Stimulated activated CD4-positive, alpha-beta T cell treated with anti-CD3 and anti-CD28 coated beads, Interleukin-1b, Interleukin-23, amount 100 ng/mL, for 1 hour (primary cell): ENCODE measurements at places on chromosomes 13 and 19.
A peak's percentile ranks its signal among the peaks of the same experiment; 100 is the strongest.

DNA sequence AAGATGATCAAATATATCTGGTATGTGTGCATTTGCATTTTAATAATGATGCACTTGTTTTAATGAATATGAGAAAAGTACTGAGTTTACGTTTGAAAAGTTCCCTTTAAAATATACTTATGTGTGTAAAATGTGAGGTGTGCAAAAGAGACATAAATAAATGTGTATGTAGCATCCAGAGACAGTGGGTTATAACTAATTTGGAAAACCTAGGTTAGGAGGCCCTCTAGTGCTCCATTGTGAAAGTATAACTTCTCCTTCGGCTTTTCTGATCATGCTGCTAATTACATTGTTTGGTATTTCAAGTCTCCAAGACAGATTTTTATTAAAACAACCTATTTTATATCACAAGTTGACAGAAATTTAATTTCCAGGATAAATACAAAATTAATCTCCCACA lies 30.1 kb downstream of the SCEL start:
- DNase-seq: no peak

- no peak for DNase-seq
Observed at GRCh38 chr13:43026262-43026661, 2.9 kb downstream of the DNAJC15 start.

DNA sequence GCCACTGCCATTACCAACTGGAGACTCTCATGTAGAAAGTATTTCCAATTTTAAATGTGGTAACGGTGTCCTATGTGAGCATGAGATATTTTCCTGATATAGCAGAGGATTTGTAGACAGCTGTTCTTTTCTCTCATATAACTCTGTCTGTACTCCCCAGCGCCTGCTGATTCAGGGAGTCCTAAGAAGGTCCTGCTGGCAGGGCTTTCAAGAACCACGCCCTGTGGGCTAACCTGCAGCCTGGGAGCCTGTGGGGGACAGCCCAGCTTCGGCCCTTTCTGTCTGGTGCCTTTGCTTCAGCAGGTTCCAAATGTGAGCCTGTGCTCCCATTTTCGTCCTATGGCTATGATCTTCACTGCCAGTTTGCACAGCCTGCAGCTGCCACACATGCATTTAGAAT lies 316.8 kb downstream of the ATP8A2 start:
- no peak for DNase-seq

- no peak for DNase-seq
Observed at GRCh38 chr19:51116736-51117286, 7.9 kb upstream of the SIGLEC9 start.

GRCh38 chr19:15421136-15421695 lies 2.4 kb upstream of the AKAP8L start:
- DNase-seq: no peak

- no peak for DNase-seq
Observed at GRCh38 chr19:35703343-35703742, 1.0 kb upstream of the ZBTB32 start.

- no peak for DNase-seq
Observed at GRCh38 chr13:81563091-81563490, 1222.2 kb upstream of the SPRY2 start.

DNA sequence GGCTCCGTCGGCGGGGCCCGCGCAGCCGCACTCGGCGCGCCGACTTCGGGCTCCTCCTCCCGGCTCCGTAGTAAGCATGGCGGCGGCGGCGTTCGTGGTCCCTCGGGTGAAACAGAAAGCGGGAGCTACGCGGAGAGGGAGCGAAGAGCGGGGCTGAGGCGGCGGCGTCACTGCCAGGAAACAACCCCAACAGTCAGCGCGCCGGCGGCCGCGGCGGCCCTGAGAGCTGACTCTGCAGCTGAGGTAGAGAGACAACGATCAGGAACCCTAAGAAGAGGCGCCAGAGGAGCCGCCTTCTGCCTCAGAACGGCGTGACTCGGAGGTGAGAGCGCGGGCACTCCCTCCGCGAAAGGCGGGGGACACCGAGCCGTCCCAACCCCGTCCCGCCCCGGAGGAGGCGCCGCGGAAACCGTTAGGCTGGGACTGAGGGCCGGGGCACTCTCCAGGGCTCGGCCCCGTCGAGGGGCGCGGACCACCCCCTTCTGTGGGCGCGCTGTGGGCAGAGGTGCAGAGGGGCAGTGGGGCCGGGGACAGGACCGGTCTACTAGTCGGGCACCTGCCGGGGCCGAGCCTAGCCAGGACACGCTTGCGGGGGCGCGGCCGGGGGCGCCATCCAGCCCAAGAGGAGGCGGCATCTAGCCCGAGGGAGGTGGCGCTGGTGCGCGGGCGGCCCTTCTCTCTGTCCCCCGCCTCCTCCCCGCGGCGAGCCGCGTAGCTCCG lies at the start of gene FNDC3A:
Gene FNDC3A (plus strand): TSS at position 57 of the 720 bp plus-strand sequence. CDS start 30,279 bp downstream, outside the sequence.
- peak; percentile 60 for DNase-seq

DNA sequence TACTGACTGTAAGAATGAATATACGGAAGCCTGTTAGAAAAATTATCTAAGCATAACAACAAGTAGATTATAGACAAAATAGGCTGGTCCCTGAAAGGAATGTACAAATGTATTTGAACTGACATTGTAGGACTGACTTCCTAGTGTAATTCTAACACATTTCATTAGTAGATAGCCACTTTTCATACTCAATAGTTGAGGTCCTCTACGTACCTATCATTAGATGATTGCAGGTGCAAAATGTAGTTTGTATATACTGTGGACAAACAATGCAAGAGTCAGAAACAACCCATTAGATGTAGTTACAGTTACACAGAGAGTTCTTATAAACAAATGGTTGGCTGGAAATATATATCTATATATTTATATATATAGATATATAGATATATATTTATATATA lies 402.3 kb upstream of the SLITRK6 start:
- no peak for DNase-seq

- DNase-seq: no peak
Observed at GRCh38 chr19:43674596-43674995, 4.6 kb upstream of the PLAUR start.

- DNase-seq: no peak
Observed at GRCh38 chr13:95247171-95247570, 54.1 kb downstream of the ABCC4 start.

DNA sequence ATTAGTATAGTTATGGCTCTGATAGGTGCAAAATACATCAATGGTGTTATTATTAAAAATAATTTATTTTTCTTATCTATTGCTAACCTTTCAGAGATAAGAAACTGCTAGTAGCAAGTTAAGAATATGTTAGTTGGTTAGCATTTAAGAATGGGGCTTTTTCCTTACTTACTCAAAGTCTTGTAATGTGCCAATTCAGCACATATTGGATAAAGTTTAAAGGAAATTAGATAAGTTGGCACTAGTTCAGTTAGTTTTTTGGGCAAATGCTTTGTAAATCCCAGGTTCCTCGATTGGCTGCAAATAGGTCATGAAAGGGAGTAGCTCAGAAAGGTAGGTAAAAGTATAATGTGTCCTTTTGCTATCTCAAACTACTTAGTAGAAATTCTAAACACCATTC lies 2806.7 kb downstream of the PCDH9 start:
- DNase-seq: no peak

- DNase-seq: no peak
Observed at GRCh38 chr13:109587689-109588088, 198.7 kb downstream of the IRS2 start.

- DNase-seq: no peak
Observed at GRCh38 chr19:2015608-2015950, at the start of gene BTBD2. BTBD2 (minus strand) TSS chr19:2015714; CDS start chr19:2015703, 11 bp downstream.

- no peak for DNase-seq
Observed at GRCh38 chr19:31616031-31616430, 266.8 kb upstream of the TSHZ3 start.
